GOT3 (cell line): ENCODE measurements at places on chromosomes 13 and 19.

DNA sequence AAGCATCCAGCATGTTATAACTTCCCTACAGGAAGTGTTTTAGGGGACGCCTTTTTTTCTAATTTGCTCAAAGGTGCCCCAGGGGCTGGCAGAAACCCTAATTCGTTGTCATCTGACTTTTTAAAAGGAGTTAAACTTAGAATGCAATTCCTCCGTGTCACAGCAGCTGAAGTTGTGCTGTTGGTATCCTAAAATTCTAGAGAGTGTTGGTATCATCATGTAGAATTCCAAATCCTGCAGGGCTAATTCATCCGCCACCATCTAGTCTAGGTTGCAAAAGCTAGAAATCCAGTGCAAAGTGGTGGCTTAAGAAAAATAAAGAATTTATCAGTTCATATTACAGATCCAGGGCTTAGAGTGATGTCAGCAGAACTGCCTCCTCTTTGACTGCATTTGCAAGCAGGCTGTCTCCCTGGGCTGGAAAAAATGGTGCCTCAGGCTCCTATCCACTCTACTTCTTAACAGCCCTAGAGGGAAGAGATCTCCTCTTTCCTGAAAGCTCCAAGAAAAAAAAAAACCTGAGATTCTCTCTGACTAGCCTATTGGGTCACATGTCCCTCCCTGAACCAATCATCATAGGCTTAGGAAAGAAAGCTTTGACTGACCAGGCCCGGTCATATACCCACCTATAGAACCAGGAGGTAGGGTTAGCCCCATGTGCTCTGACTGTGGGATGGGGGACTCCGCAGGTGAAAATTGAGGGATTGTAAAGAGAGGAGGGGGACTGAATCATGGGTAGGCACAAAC is 73.0 kb downstream of the MAP4K1 start:
- no peak for DNase-seq

DNA sequence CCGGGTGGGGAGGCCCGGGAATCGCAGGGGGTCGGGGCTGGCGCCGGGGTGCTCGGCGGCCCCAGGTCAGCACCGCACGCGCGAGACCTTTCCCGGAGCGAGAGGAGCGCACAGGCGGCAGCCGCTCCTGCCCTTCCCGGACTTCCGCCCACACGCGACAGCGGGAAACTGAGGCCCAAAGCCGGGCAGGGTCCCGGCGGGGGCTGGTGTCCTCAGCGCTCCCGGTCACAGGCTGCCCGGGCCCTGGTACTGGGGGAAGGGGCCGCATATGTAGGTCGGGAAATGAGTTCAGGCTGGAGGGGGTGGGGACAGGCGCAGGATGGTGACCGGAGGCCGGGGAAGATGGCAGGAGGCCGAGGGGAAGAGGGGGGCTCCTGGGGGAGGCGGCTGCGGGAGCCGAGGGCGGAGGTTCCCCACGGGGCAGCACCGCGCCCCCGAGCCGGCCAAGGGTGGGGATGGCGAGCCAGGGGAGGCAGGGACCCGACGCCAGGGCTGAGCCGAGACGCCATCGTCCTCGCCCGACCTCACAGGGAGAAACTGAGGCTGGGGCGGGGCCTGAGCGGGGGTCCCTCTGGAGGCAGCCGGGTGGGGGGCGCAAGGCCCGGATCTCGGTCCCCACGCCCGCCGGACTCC is 662 bp downstream of the CBARP start:
- DNase-seq, result no peak

DNA sequence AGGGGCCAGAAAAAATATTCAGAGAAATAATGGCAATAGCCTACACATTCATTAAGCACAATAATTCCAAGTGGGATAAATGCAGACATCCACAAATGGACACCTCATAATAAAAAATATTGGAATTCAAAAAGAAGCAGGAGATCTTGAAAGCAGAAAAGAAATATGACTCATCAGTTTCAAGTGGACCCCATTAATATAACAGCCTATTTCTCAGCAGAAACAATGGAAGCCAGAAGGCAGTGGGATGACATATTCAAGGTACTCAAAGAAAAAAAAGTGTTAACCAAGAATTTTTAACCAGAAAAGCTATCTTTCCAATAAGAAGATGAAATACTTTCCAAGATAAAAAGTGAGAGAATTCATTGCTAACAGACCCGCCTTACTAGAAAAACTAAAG is 48.4 kb upstream of the CYP2A13 start:
- no peak for DNase-seq

DNA sequence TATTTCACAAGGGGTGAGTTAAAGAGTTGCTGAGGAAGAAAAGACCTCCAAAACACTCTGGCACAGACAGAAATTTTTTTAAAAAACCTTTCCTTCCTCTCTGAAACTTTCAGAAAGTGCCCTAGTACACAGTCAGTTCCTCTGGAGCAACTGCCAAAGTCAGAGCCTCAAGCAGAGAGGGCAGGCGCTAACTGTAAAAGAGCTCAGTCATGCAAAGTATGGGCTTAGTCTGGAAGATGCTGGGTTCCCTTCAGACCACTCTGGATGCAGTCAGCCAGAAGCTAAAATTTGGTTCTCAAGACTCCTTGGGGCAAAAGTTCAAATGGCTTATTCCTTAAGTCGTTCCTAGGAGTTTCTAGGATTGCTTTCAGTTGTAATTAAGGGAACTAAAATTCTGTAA is 671.6 kb downstream of the PCDH9 start:
- no peak for DNase-seq

- no peak for DNase-seq
Measured at GRCh38 chr13:72104656-72105180, 237.7 kb upstream of the DACH1 start.

DNA sequence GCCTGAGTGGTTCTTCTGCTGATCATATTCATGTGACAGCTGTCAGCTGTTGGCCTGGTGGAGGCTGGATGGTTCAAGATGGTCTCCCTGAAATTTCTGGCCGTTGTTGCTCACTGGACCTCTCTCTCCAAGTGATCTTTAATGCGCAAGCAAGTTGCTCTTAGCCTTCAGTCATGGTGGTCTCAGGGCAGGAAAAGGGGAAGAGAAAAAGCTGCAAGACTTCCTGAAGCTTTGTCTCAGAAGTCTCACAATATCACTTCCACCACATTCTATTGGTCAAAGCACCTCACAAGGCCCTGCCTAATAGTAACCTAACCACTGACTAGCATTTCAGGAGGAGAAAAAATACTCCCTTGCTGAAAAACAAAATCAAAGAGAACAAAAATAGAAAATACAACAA is 1.6 kb upstream of the ZNF567 start:
- DNase-seq, result no peak

- no peak for DNase-seq
Measured at GRCh38 chr13:41401366-41401765, 56.0 kb upstream of the RGCC start.

GRCh38 chr19:355134-355533 is 10.5 kb upstream of the MIER2 start:
- peak; percentile 20 for DNase-seq

DNA sequence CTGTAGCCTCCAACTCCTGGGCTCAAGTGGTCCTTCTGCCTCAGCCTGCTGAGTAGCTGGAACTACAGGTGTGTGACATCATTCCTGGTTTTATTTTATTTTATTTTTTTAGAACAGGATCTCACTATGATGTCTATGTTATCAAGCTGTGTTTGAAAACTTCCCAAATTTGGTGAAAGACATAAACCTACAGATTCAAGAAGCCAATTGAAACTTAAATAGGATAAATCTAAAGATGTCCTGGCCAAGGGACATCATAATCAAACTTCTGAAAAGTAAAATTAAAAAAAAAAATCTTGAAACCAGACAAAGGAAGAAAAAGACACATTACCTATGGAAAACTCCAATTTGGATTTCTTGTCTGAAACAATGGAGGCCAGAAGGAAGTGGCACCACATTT is 23.1 kb upstream of the PDX1 start:
- DNase-seq, result no peak

DNA sequence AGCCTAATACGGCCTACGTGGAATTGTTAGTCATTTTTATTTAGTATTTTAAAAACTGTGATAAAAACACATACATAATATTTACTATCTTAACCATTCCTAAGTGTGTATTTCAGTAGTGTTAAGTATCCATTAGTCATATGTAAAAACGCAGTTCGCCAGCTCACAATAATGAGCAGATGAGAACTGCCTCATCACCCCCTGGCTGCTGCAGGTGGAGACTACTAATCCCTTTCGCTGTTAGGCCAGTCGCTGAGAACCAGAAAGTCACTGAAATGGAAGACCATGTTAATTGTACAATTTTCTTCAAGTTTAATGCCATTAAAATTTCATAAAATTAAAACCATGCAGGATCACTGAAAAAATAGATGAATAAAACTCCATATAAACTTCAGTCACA is 1.6 kb downstream of the ESD start:
- DNase-seq, result no peak

- DNase-seq, result no peak
Measured at GRCh38 chr13:78228940-78229339, 310.3 kb upstream of the EDNRB start.

- no peak for DNase-seq
Measured at GRCh38 chr13:67155898-67156722, 74.0 kb downstream of the PCDH9 start.

GRCh38 chr13:32019612-32020233 is 11.9 kb upstream of the FRY start:
- no peak for DNase-seq

DNA sequence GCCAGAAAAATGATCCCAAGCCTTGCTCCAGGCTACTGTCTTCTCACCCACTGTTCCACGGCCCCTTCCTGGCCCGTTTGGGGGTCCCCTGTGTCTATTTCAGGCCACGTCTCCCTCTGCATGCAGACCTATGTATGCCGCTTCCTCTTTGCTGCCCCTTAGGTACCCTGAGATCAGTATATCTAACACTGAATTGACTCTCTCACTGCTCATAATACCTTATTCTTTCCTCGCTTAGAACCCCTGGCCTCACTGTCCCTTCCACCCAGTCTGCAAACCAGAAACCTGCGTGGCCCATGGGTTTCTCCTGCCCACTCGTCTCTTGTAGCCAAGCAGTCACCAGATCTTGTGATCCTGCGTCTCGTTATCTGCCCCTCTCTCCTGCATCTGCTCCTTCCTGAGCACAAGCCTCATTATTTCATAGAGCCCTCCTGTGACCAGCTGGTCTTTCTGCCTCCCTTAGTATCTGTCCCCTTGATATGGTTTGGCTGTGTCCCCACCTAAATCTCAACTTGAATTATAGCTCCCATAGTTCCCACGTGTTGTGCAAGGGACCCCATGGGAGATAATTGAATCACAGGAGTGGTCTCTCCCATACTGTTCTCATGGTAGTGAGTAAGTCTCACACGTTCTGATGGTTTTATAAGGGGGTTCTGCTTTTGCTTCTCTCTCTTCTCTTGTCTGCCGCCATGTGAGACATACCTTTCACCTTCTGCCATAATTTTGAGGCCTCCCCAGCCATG is 109.0 kb upstream of the RNF113B start:
- DNase-seq, result no peak

- no peak for DNase-seq
Measured at GRCh38 chr13:26941345-26942174, 181.0 kb upstream of the GPR12 start.

DNA sequence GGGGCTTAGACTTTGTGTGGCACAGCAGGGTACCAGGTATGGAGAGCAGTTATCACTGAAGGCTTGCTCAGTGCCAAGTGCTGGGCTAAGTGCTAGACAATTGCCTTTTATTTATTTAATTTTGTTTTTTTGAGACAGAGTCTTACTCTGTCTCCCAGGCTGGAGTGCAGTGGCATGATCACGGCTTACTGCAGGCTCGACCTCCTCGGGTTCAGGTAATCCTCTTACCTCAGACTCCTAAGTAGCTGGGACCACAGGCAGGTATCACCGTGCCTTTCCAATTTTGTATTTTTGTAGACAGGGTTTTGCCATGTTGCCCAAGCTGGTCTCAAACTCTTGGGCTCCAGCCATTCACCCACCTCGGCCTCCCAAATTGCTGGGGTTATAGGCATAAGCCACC is 256.9 kb downstream of the ZNF536 start:
- no peak for DNase-seq

DNA sequence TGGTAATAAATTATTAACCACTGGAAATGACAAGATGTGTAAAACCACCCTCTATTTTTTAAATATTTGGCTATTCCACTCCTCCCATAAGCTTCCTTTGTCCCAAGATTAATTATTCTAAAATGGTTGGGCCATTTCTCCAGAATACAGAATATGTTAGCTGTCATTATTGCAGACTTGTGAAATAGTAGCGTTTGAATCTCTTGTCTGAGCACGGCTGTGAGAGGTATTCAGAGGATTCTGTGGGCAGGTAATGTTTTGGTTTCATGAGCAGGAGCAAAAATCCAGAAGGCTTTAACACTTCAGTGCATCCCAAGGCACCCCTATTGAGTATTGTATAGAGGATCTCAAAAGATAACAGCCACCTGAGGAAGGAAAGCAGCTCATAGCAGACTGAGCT is 256.0 kb downstream of the UQCRFS1 start:
- DNase-seq, result no peak
